ENCODE measurements at places on chromosomes 12 and 14.

DNA sequence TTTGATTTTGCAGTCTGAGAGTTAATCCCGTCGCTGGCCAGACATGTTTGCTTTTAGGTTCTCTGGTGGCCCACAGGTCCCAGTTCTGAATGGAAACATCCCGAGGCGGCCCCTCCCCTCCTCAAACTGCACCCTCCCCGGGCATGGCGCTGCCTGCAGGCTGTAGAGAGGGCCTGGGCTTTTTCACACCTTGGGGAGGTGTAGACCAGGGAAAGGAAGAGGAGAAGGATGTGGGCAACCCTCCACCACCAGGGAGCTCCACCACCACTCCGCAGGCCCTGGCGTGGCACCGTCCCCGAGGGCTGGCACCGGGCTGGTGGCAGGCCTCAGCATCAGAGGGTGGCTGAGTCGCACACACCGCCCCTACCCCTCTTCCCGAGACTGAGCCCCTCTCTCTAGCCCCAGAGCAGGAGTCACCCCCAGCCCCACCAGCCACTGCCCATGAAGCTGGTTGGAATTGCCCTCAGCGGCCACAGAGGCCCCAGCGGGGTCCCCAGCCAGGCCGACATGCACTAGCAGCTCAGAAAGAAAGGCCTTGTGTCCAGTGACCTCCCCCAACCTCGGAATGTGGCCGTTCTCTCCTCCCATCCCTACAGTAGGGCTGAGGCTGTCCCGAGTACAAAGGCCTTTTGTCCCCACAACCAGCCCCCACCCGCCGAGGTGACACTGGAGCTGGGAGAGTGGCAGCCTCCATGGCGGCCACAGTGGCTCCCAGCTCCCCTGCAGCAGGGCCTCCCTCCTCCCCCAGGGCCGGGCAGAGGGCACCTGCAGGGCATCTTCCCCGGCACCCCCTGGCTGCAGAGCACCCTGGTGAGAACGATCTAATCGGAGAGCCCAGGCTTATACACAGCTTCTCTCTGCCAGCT, 23.5 kb upstream of the INF2 start:
- DNase-seq = no peak

- no peak for DNase-seq
Observed at GRCh38 chr12:58533652-58534051, 386.7 kb downstream of the LRIG3 start.

DNA sequence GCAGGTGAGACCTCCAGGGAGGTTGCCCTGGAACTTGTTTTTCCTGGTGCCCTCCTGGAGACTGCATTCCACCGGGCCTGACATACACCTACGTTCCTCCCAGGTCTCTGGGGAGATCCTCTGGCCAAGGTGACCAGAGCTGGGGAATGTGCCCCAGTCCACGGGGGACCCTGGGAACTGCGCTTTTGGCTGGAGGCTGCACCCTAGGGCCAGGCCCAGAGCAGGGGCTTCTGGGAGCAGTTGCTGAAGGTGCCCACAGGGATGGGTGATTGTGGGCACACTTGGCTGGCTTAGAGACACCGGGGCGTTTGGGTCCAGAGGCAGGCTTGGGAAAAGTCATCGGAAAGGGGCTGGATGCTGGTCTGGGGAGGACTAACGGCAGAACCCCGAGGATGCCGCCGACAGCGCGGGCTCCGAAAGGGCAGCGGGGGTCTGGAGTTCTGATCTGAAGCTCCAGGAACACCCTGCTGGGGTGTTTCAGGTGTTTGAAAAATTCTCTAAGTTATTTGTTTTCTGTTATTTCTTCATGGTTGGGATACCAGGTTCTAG, 36.5 kb upstream of the TDRD9 start:
- no peak for DNase-seq

DNA sequence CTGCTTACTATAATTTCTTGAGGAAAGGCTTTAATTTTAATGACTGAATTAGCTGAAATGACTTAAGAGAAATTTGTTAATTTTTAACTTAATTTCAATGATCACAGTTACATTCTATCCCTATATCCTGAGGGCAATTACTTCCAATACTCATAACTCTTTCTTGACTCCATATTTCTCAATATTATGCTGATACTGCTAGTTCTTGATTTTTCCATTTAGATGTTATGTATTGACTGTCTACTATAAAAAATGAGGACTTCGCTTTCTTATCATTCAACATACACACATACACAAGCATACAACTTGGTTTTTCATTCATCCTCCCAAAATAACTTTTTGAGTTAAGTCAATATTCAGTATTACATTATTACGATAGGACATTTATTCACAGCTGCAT, 176.2 kb downstream of the PHLDA1 start:
- no peak for DNase-seq

- no peak for DNase-seq
Observed at GRCh38 chr14:75041613-75042012, 9.7 kb downstream of the MLH3 start.

GRCh38 chr12:105888696-105889095, 250.1 kb downstream of the NUAK1 start:
- no peak for DNase-seq

- DNase-seq = no peak
Observed at GRCh38 chr12:8785499-8785898, 36.9 kb upstream of the A2ML1 start.

- no peak for DNase-seq
Observed at GRCh38 chr12:8559676-8560075, 19.0 kb upstream of the CLEC4E start.

GRCh38 chr12:116444590-116444943, 114.6 kb upstream of the MAP1LC3B2 start:
- no peak for DNase-seq

GRCh38 chr12:10842862-10843261, 6.4 kb downstream of the PRR4 start:
- DNase-seq = no peak

DNA sequence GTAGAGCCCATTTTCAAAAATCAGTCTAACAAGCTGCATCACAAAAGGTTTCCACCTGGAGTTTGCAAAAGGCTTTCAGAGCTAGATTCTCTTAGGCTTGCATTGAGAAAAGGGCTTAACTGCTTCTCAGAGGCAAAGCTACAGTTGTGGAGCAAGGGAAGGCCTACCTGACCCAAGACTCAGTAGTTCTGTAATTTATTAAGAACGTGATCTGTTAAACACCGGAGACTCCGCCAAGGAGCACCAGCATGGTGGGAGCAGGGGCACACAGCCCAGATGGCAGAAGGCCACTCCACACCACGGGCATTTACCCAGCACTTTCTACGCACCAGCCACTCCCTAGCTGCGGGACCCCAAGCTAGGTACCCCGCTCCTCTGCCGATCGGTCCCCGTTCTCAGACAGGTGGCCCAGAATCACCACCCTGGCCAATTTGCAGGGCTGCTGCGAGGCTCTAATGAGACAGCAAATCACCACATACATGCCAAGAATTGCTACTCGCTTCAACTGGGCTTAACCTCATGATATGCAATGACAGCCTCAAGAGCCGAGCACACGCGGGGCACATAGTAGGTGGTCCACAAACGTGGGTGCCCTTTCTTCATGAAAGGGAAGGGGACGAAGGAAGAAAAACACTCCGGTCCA, 1.5 kb downstream of the ITPK1 start:
- DNase-seq = no peak

Data from thoracic aorta (tissue), 2 donors.